Anterior cingulate cortex (tissue), 58 donors: ENCODE measurements at places on chromosomes 6 and 20.

GRCh38 chr6:157718503-157719187, 104.4 kb upstream of the SNX9 start:
- DNase-seq: no peak

DNA sequence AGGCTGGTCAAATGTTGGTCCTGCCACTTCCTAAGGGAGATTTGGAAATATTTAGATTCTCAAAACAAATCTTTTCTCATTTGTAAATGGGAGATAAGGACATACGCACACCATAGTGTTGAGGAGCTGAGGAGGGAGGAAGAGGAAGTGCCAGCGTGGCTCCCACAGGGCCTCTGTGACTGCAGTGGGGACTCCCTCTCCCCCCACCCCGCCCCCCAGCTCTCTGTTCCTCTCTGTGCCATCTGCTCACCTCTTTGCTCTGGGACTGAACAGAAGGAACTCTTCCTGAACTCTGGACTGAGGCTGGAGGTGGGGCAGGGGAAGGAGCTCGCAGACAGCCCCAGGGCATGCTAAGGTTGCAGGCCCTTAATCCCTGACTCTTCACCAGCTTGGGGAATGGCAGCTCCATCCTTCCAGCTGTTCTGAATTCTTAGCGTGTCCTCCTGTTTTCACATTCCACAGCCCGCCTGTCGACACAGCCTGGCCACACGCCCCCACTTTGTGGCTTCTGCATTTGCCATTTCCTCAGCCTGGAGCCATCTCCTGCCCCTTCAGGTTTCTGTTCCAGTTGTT, 11.4 kb downstream of the DDX27 start:
- no peak for DNase-seq

DNA sequence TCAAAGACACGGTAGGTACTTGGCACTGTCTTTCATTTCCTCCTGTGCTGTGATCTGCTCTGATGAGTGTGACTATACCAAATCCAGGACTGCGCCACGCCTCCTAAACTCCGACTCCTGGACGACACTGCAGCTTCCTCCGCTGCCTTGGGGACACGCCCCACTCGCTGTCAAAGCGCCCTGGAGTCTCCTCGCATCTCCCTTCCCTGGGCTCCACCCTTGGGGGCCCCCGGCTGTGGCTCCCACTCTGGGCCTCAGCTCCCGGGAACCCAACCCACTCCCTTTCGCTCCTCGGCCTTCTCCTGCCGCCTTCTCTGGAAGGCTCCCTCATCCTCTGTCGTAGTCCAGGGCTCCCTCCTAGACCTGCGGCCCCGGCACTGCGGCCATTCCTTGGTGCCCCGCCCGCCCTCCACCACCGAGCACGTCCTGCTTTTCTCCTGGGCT, 61.2 kb downstream of the RSPH3 start:
- no peak for DNase-seq

DNA sequence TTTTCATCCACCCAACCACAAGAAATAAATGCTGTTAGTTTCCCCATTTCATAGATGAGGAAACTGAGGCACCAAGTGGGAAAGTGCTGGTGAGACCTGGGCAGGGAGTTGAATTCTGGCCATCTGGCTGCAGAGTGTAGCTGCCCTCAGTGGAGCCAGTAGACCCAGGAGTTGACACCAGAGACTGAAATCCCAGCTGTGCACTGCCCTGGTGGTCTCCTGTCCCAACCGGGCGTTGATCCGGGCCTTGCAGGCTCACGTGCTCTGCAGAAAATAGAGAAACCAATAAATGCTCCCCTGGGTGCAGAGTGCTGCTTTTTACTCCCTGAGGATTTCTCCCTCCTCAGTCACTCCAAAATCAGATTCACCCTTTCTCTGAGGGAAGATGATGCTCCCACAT, 18.4 kb downstream of the HLA-F start:
- no peak for DNase-seq

DNA sequence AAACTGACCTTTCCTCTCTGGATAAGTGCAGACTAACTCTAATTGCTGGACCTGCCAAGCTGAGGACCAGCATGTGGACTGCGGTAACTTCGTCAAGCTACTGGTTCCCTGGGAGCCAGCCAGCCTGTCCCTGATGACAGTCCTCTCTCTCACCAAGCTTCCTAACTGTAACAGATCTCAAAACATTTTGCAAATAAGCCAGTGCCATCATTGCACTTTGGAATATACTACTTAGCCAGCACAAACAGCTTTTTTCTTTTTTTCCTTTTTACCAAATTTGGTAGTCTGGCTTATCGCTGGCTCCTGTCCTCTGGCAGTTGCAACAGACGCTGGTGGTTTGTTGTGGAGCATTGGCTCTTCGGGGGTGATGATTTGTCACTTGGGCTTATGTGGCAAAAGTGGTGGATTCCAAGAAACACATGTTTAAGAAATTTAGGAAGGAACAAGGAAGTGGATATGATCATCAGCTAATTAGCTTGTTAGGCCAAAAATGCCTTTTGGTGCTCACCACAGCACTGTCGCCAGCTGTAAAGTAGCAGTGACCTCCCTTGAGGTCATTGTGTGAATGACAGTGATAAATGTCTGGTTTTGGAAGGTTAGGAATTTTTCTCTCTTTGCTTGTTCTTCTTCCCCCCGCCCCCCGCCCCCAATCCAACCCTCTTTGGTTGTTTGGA, 171.7 kb downstream of the CLIC5 start:
- no peak for DNase-seq

GRCh38 chr6:45327956-45328522, at the start of gene RUNX2:
RUNX2 (plus strand) TSS chr6:45328330; CDS start chr6:45328727, 397 bp downstream.
- no peak for DNase-seq

DNA sequence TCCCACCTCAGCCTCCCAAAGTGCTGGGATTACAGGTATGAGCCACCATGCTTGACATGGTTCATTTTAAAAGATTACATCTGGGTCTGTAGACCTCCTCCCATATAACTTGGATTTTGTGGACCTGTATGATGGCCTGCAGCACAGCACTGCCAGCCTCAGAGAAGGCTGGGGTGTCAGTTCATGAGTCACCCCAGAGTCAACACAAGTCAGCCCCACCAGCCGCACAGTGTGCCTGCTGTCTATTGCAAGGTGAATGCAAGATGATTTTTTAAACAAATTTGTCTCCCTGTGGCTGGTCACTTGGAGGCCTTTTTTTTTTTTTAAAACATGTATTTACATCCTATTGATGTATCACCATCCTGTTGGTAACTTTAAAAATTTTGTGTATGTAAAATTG, 76.7 kb downstream of the RREB1 start:
- DNase-seq: no peak

DNA sequence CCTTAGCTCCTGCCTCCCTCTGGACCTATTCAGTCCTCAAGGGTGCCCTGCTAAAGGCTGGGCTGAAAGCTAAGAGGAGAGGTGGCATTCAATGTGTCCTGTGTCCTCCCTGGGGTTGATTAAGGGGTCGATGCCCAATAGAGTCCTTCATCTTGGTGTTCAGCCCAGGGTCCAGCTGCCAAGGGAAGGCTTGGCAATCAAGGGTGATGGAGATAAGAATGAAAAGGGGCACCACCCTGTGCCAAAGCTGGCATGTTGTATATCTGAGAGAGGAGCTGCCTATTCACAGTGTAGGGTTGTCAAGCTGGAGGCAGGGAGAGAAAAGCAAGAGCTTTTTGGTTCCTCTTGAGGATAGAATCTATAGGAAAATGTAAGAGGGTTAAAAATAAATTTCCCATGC, 12.3 kb downstream of the C20orf173 start:
- no peak for DNase-seq

- DNase-seq: no peak
Observed at GRCh38 chr6:34158876-34159275, 13.0 kb upstream of the GRM4 start.

- no peak for DNase-seq
Observed at GRCh38 chr6:52840763-52841585, at the start of gene GSTA5. GSTA5 (minus strand) TSS chr6:52840813.

- no peak for DNase-seq
Observed at GRCh38 chr20:3927486-3928291, 38.5 kb downstream of the PANK2 start.

DNA sequence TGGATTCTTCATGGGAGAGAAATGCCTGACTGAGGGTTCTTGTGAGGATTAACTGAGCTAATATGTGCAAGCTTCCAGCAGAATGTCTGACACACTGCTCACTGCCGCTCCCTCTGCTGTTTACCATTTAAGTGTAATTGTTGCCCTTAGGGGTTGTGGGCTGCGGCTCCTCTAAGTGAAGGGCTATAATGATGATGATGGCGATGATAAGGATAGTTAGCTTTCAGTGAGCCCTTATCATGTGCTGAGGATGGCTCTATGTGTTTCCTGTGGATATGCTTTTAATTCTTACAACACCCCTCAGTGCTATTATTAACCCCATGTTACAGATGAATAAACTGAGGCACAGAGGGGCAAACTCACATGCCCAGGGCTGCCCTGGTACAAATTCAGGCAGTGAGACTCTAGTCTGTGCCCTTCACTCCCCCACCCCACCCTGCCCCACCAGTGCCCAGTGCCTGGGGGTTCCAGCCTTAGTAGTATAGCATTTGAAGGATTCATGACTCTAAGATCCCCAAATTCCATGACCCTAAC, 33.4 kb downstream of the TGM2 start:
- no peak for DNase-seq

DNA sequence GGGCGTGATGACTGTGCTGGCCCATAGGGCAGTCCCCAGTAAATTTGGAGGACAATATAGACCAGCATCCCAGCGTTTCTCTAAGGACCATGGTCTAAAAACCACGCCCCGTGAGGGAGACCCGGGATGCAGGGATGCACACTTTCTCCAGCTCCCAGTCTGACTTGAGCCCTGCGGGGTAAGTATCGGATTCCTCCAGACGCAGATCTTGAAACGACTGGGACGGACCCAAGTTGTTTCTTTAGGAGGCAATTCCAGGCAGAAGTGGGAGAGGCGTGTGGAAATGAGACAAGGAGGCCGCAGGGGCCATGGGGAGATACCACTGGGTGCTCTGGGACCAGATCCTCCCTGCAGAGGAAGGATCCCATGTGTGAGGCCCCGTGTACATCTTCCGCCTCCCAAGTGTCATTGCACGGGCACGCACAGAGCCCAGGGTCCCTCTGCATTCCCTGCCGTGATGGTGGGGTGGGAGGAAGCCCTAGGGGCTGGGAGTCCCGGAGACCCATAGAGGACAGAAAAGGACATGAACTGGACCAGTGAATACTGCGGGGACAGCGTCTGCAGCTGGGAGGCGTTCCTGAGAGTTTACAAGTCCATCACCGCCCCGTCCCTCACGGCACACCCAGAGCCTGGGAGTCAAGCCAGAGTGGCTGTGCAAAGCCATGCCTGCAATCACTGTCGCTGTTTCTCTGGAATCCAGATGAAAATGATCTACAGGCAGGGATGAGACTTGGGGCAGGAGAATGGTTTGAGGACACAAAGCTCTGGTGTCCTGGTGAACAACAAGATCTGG, 522.9 kb downstream of the CDH26 start:
- DNase-seq: no peak

GRCh38 chr6:131068165-131068564, 5.1 kb upstream of the EPB41L2 start:
- no peak for DNase-seq

GRCh38 chr6:117601811-117602150, 530 bp downstream of the GOPC start:
- DNase-seq: peak; percentile 34

DNA sequence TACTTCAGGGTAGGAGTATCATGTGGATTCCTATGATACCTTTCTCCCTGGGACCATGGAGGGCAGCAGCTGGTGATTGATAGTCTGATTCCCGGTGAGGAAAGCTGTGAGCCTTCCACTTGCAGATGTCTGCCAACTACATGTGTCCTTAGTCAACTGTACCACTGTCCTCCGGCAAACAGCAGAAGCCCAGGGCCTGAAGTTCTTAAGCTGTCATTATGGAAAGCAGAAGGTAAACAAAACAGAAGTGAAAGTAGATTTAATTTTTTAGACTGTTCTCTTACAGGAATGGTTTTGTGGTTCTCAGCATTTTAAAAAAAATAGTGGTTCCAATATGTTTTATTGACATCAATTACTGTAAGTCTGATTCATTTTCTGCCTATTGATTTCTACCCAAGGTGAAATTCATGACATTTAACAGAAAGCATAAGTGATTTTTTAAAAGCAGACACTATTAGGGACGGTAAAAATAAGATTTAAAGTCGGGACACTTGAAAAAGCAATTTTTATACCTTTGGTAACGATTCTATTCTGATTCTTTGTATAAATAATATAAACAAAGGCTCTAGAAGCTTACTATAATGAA, 36.6 kb downstream of the PTPN1 start:
- DNase-seq: no peak

GRCh38 chr20:41733151-41733550, 115.0 kb upstream of the CHD6 start:
- DNase-seq: no peak

DNA sequence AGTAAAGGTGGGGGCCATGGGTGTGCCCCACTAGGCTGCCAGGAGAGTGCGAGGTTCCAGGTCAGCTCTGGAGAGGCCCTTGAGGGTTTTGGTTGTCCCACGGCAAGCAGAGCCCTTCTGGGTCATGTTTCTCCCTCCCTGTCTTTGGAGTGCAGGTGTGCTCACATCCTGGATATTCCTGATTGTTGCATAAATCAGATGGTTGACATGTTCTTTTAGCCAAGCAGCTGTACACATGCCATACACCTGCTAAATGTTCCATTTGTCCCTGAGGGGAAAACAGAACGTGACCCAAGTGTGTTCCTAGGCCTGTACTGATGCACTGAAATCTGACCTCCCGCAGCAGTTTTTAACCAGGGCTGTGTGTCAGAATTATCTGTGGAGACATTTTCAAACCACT, 77.5 kb upstream of the BEND3 start:
- no peak for DNase-seq

- no peak for DNase-seq
Observed at GRCh38 chr6:127912914-127913313, 12.1 kb upstream of the THEMIS start.

DNA sequence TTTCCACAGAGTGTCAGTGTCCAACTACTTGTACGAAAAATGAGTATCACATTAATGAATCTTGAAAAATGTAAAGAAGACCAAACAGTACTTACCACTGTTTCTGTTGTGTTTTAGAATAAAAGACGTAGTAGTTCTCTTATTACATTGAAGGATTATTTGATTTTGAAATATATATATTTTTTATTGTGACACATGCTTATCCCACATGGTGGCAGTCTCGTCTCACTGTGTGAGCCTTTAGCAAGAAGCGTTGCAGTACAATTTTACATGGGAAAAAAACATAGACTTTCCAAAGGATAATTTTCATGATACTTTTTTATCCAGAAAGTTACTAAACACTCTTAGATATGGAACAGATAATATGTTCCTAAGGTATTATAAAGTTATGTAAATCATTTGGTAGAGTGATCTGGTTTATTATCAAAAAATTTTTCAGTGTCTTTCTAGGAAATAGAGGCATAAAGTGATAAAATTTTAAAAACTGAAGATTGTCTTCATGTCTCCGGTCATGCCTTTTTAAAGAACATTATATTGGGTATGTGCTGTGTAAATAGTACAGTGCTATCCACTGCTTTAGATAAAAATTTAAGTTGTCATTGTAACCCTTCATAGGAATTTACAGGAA, 117.5 kb upstream of the SAMD5 start:
- no peak for DNase-seq
